GM23338 (cell line): ENCODE measurements at places on chromosomes 2 and 18. TPM values are rescaled to one million over a fixed set of nuclear protein-coding genes. Genes with fewer than 3 reads are reported as not detected.
A peak's percentile ranks its signal among the peaks of the same experiment; 100 is the strongest.

DIPK1C gene
- 0.07 TPM in 1 of 2 replicates, not detected in the other for total RNA-seq

VAMP5 gene
- 0.87 and 2.6 TPM in 2 replicates for total RNA-seq

AMER3 gene
- 0.49 and 0.62 TPM in 2 replicates for total RNA-seq

PPP3R1 gene
- total RNA-seq: 49.6 and 52.7 TPM in 2 replicates

DNA sequence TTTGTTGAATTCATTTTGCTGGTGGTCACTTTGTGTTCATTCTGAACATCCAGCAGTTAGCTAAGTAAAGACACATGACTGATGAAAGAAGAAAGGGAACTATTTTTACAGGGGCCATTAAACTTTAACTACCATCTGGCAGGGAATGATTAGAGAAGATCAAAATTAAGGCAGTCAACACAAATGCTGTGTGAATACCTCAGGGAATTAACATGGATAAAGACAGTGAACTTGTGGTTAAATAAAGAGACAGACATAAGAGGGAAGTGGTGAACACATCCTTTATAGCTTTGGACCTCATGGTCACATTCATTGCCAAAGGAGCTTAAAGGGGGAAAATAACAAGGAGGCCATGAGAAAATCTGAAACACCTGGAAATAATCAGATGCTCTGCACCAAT, 52.6 kb upstream of the ATP5MC3 start:
- H3K4me3 ChIP-seq: no peak overlapping the region
- no peak overlapping the region for H3K27ac ChIP-seq
- no peak for DNase-seq

DNA sequence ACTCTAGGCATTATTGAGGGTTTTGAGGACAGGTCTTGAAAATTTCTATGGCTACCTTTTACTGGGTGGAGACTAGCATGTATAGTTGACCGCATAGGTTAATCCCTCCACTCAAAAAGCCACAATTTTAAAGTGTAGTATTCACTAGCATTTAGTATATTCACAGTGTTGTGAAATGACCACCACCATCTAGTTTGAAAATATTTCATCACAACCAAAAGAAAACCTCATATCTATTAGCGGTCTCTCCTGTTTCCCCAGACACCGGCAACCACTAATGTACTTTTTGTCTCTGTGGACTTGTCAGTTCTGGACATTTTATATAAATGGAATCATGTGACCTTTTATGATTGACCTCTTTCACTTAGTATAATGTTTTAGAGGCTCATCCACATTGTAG, 53.9 kb downstream of the MSH2 start:
- no peak overlapping the region for H3K4me3 ChIP-seq
- peaks cover 22% of the 10 kb centered on the region for H3K36me3 ChIP-seq
- no peaks in the 10 kb centered on the region for H3K4me1 ChIP-seq
- no peaks in the 10 kb centered on the region for H3K27me3 ChIP-seq
- peak overlapping the region; percentile 33; the same call in 1 of the 2 replicates for H3K27ac ChIP-seq

GRCh38 chr18:61993831-61994230, 101.0 kb upstream of the RNF152 start:
- no peaks in the 10 kb centered on the region for H3K27me3 ChIP-seq
- DNase-seq: no peak
- peaks cover 8% of the 10 kb centered on the region; the same call in 1 of the 2 replicates for H3K4me1 ChIP-seq
- H3K27ac ChIP-seq: no peak overlapping the region

- no peaks in the 10 kb centered on the region for H3K27me3 ChIP-seq
- DNase-seq: no peak
Observed at GRCh38 chr2:46119453-46119852, 177.8 kb upstream of the EPAS1 start.

DNA sequence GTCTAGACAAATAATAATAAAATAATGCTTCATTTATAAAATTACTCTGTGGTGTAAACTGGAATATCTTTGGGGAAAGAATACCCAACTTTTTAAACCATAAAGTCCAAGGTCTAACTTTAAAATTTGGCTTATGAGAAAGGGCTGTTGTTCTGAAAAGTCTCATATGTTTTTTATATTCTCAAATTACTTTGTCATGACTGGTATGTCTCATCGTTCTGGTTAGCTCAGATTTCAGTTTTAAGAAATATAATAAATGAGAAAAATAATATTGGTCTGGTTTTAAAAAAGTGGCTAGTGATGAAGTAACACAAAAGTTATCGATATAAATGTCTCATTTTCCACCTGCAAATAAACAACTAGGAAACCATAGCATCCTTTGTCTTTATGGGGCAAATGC, 1658.1 kb downstream of the LRP1B start:
- no peak overlapping the region for H3K27ac ChIP-seq
- no peaks in the 10 kb centered on the region for H3K36me3 ChIP-seq

DNA sequence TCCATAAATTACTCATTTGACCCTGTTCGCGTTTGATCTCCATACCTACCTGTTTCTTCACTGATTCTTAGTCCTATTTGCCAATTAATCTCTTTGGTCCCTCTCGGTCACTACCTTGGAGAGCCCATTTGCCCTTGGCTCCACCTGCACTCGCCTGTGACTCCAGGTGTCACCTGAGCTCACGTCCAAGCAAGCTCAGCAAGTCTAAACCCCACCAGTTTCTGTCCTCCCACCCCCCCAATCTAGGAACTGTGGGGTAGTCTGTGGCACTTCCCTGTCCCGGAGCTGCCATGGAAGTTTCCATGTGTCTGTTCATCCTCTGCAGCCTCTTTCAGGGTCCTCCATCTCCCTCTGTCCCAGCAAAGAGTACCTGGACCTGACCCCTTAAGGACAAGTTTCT, 68.1 kb upstream of the BCL2L11 start:
- no peak overlapping the region for H3K4me3 ChIP-seq
- H3K36me3 ChIP-seq: no peaks in the 10 kb centered on the region
- H3K4me1 ChIP-seq: no peaks in the 10 kb centered on the region

DNA sequence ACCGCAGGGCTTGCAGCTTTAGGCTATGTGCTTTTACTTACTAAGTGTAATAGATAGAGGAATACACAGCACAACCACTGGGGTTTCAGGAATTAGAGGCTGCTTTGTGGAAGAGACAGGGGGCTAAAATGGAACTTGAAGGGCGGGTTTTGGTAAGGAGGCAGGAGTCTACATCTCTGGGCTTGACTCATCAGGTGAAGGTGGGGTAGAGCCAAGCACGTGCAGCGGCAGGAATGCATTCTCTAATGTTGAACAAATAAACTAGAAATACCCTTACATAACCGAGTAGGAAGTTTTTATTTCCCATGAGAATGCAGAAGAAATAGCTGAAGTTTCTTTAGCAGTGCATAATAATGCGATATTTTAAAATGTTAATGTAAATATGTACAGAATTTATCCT, 673.8 kb upstream of the SALL3 start:
- no peak overlapping the region for H3K27ac ChIP-seq
- H3K4me3 ChIP-seq: no peak overlapping the region
- no peak for DNase-seq
- no peaks in the 10 kb centered on the region for H3K27me3 ChIP-seq
- no peaks in the 10 kb centered on the region for H3K4me1 ChIP-seq
- peaks cover 4% of the 10 kb centered on the region; the same call in 1 of the 2 replicates for H3K36me3 ChIP-seq

- H3K36me3 ChIP-seq: no peaks in the 10 kb centered on the region
- H3K4me1 ChIP-seq: peaks cover 11% of the 10 kb centered on the region
- H3K4me3 ChIP-seq: no peak overlapping the region
- H3K27ac ChIP-seq: no peak overlapping the region
- no peaks in the 10 kb centered on the region for H3K27me3 ChIP-seq
Observed at GRCh38 chr2:29518010-29518409, 402.8 kb downstream of the CLIP4 start.

DNA sequence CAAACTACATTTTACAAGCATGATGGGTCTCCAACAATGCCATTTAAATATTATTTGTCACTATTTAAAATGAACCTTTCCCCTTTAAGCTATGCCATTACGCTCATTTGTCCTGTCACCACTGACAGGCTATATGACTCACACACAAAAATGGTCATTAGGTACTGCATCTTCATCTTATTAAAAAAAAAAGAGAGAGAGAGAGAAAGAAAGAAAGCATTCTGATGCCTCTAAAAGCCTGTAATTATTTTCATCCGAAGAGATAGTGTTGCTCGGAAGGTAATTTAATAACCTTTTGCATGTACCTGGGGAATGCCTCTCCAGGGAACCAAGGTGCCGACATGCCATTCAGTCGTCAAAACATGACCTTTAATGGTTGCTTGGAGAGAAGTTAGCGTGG, 226.7 kb downstream of the ARHGAP15 start:
- H3K4me1 ChIP-seq: 0 out of 2 replicates have a peak, but pooled peaks cover 7% of the 10 kb centered on the region
- DNase-seq: no peak
- no peak overlapping the region for H3K27ac ChIP-seq
- H3K36me3 ChIP-seq: no peaks in the 10 kb centered on the region
- no peak overlapping the region for H3K4me3 ChIP-seq

DNA sequence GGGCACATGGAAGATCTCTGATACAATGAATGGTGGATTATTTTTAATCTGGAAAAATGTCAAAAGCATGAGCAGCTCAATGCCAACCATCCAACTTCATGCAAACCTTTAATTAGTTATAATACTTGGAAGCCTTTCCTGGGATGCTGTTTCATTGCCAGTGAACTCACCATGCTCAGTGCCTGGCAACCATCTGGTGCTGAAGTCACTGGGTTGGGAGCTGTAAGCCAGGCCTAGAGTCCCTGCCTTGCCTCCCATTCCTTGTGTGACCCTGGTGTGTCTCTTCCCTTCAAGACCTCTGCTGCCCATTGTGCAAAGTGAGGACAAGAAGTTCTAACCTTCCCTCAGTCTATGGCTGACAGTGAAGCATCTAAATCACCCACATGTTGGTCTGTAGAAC, 458.7 kb downstream of the RNF144A start:
- H3K27ac ChIP-seq: no peak overlapping the region
- no peaks in the 10 kb centered on the region for H3K36me3 ChIP-seq
- no peak for DNase-seq
- H3K4me1 ChIP-seq: no peaks in the 10 kb centered on the region

- H3K27me3 ChIP-seq: no peaks in the 10 kb centered on the region
- no peak overlapping the region for H3K27ac ChIP-seq
- no peak overlapping the region for H3K4me3 ChIP-seq
Observed at GRCh38 chr18:44181951-44182747, 498.5 kb upstream of the SETBP1 start.

GRCh38 chr2:20108655-20109396, 57.4 kb upstream of the LAPTM4A start:
- H3K4me1 ChIP-seq: no peaks in the 10 kb centered on the region
- no peak overlapping the region for H3K4me3 ChIP-seq
- no peak for DNase-seq
- no peak overlapping the region for H3K27ac ChIP-seq
- peaks cover 6% of the 10 kb centered on the region; the same call in 1 of the 2 replicates for H3K27me3 ChIP-seq
- no peaks in the 10 kb centered on the region for H3K36me3 ChIP-seq

GRCh38 chr18:27845897-27846296, 331.0 kb downstream of the CDH2 start:
- H3K27ac ChIP-seq: no peak overlapping the region
- no peak overlapping the region for H3K4me3 ChIP-seq

- H3K36me3 ChIP-seq: no peaks in the 10 kb centered on the region
- peaks cover 18% of the 10 kb centered on the region for H3K27me3 ChIP-seq
- H3K27ac ChIP-seq: no peak overlapping the region
- 0 out of 2 replicates have a peak, but pooled peaks cover 3% of the 10 kb centered on the region for H3K4me1 ChIP-seq
- peak; percentile 20 for DNase-seq
Observed at GRCh38 chr2:210230518-210230917, 5.3 kb upstream of the ACADL start.

GRCh38 chr2:219476652-219477151, 22.0 kb upstream of the GMPPA start:
- DNase-seq: peak; percentile 96
- H3K4me3 ChIP-seq: peak overlapping the region; percentile 51
- no peaks in the 10 kb centered on the region for H3K36me3 ChIP-seq
